ENCODE measurements at places on chromosomes 5 and 9.
A peak's percentile ranks its signal among the peaks of the same experiment; 100 is the strongest.

- DNase-seq, result no peak
Measured at GRCh38 chr5:89350684-89351083, 467.7 kb upstream of the MEF2C start.

DNA sequence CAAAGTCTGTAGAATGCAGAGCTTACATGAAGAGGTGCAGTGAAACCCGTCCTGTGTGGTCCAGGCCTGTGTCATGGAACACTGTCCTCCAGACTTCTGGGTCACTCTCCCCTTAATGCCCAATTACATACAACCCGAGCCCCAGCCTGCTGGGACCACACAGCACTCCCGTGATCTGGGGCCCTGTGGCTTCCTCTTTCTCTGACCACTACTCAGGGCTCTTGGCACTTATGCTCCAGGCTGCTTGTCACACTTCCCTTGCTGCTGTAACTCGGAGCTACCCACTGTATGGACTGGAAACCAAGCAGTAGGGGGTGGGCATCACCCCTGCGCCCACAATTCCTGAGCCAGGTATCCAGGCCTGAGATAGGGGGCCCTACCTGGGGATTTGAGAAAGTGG is 10.3 kb upstream of the IL3 start:
- no peak for DNase-seq

DNA sequence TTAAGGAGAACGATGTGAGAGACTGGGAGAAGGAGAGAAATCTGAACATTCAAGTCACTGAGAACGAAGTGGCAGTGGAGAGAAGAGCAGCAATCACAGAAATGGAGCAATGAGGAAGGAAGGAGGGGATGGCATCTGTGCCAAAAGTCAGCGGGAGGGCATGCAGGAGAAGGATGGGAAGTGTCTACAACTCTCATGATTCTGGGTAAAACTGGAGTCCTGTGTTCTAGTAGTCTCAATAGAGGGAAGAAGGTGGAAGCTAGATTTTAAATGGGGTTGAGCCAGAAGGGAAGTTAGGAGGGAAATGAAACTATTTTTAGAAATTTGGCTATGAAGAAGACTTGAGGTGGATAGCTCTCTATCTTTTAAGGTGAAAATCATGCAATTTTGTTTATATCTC is 39.1 kb upstream of the SPATA31C2 start:
- no peak for DNase-seq

GRCh38 chr5:177509381-177509951 is at the start of gene DOK3:
TSS of gene DOK3 (minus strand) at chr5:177509826. CDS start at chr5:177509540, 286 bp downstream.
- no peak for DNase-seq

- DNase-seq, result no peak
Measured at GRCh38 chr5:151864061-151864748, 60.4 kb downstream of the GLRA1 start.

DNA sequence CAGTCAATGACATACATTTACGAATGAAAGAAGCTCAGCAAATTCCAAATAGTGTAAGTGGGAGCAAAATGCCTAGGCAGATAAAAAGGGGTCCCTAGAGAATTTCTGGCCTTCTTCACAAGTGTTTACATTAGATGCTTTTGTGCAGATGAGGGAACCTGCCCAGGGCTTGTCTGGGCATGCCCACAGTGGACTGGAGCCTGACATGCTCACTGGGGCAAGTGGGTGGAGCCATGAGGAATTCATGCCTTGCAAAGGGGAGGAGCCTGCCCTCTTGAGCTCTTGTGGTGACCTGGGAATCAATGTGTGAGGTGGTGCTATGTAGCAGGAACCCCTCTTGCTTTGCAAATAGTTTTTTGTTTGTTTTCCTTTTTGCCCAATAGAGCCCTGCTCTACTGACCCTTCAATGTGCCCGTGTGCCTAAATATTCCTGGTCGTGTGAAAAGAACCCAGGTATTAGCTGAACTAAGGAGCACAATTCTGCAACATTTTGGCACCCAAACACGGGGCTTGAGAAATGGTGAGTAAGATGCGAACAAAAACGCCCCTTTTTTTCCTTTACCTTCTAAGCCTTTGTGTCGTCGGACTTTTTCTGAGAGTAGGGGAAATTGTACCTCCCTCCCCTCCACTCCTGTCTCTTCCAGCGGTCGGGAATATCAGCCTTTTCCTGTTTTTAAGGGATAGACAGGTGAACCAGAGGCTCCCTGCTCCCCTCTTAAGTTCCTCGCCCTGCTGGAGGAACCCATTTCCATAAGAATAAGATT is 433.8 kb upstream of the CDH9 start:
- DNase-seq, result peak; percentile 16

- DNase-seq, result peak; percentile 70
Measured at GRCh38 chr5:180328296-180329137, 24.6 kb downstream of the GFPT2 start.
